ENCODE measurements at places on chromosomes 12 and 14.

DNA sequence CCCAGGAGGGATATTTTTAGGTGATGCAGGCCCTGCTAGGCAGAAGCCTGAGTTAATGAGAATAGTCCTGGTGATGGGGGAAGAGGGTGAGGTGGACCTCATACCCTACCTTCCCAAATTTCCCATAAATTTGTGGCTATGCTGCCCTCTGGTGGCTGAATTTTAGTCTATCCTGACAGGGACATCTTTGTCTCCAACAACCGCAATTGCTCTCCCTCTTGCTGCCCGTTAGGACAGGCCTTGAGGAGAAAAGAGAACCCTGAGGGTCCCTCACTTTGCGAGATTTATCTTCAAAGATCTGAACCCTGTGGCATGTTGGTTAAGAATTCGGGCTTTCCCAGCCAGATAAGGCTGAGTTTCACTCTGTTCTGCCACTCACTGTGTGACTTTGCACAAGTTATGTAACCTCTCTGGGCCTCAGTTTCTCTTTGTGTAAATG is 9.8 kb upstream of the ZNF385A start:
- no peak for DNase-seq

DNA sequence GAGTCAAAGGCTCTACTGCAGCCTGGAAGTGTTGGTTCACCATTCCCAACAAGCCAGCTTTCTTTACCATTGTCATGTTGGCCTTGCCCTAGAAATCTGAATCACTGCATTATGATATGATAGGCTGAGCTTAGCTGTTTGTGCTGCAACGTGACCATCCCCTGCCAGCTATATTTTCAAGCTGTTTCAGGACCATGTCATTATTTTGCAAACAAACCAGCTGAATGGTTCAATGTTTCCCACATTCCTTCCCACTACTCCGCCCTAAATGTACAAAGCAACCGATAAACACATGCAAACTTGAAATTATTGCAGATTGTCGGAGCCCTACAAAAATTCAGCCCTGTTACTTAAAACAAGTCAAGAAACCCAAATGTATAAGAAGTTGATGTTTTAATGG is 136.1 kb downstream of the KICS2 start:
- no peak for DNase-seq

- no peak for DNase-seq
Measured at GRCh38 chr12:76633415-76633814, 73.8 kb upstream of the OSBPL8 start.

GRCh38 chr14:104579507-104579906 is at the start of gene C14orf180:
Gene C14orf180, plus strand, starts transcription at chr14:104579764. Its CDS starts 6,667 bp downstream, at chr14:104586431.
- DNase-seq = no peak

All from kidney (tissue), 22 donors.